ENCODE measurements at places on chromosomes 2 and 18. TPM values are rescaled to one million over a fixed set of nuclear protein-coding genes. Genes with fewer than 3 reads are reported as not detected.

GRCh38 chr2:191478799-191479679 lies 198.9 kb upstream of the NABP1 start:
- H3K4me1 ChIP-seq: no peaks in the 10 kb centered on the region
- no peaks in the 10 kb centered on the region for H3K36me3 ChIP-seq
- no peaks in the 10 kb centered on the region for H3K27me3 ChIP-seq
- H3K27ac ChIP-seq: no peak overlapping the region
- H3K4me3 ChIP-seq: no peak overlapping the region
- no peak for DNase-seq

DNA sequence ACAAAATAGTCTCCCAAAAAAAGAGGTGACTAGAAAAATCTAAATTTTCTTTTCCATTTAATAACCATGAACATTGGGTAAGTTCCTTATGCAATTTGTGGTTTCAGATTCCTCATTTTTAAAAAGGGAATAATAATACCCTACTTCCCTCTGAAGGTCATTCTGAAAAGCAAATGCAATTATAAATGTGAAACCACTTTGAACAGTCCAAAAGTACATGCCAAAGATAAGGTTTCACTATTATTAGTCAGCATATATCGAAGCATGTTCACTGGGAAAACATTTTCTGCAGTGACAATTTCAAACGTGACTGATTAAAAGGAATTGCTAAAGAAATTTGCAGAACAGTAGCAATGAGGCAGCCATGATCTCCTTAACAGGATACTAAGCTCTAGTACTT lies 100.1 kb upstream of the RNF152 start:
- H3K36me3 ChIP-seq: no peaks in the 10 kb centered on the region
- DNase-seq: no peak
- no peak overlapping the region for H3K27ac ChIP-seq
- H3K4me3 ChIP-seq: no peak overlapping the region
- H3K27me3 ChIP-seq: no peaks in the 10 kb centered on the region
- H3K4me1 ChIP-seq: peaks cover 10% of the 10 kb centered on the region

The OR6B3 gene
- not detected for total RNA-seq

The HOXD11 gene
- not detected for total RNA-seq

DNA sequence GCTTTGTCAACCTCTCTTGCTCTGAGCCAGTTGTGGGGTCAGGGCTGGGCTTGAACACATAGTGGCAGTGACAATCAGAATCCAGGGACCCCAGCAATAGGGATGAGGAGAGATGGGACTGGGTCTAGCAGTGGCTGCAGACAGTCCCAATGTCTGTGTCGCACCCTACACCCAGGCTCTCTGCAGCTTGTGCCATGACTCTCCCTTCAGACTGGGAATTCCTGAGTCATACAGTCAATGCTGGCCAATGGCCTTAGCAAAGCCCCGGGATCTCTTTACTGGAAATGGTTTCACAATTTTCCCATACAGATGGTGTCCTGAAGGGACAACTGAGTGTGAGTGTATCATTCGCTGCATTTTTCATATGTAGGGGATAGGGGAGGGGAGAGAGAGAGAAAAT lies 74.2 kb upstream of the CELF4 start:
- H3K4me1 ChIP-seq: no peaks in the 10 kb centered on the region
- no peaks in the 10 kb centered on the region for H3K36me3 ChIP-seq
- DNase-seq: no peak

DNA sequence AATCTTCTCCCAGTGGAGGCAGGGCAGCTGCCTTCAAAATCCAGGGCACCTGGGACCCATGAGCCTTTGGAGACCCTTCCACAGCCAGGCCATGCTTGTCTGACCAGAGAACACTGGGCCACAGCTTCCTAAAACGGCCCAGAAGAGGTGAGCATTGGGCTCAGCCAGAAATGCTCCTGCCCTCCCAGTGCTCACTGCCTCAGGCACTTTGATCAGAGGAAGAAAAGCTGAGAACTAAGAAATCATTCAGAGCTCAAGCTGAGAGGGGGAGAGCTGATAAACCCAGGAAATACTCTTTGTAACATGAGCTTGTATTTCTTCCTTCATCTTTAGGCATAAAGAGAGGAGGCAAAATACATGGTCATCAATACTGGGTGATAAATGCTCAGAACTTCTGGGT lies 365.5 kb upstream of the KLHL29 start:
- no peak for DNase-seq
- no peaks in the 10 kb centered on the region for H3K4me1 ChIP-seq
- no peak overlapping the region for H3K4me3 ChIP-seq
- no peak overlapping the region for H3K27ac ChIP-seq

The MATN3 gene
- total RNA-seq: 1.6 TPM

DNA sequence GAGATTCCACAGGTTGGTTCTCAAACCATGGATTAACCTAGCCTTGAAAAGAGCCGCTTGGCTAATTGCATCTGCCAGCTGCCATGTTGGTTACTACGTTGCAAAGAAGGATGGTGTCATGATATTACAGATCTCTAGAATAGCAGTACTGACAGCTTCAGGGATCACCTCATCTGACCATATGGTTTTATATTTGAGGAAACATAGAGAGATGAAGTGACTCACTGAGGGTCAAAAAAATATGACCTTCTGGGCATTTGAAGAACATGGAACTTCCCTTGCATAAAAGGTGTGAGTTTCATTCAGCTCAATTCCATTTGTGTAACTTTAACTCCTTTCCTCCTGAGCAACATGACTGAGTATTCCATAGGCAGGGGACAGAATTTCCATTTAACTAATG lies 242.3 kb downstream of the SETBP1 start:
- DNase-seq: no peak
- no peaks in the 10 kb centered on the region for H3K27me3 ChIP-seq

DNA sequence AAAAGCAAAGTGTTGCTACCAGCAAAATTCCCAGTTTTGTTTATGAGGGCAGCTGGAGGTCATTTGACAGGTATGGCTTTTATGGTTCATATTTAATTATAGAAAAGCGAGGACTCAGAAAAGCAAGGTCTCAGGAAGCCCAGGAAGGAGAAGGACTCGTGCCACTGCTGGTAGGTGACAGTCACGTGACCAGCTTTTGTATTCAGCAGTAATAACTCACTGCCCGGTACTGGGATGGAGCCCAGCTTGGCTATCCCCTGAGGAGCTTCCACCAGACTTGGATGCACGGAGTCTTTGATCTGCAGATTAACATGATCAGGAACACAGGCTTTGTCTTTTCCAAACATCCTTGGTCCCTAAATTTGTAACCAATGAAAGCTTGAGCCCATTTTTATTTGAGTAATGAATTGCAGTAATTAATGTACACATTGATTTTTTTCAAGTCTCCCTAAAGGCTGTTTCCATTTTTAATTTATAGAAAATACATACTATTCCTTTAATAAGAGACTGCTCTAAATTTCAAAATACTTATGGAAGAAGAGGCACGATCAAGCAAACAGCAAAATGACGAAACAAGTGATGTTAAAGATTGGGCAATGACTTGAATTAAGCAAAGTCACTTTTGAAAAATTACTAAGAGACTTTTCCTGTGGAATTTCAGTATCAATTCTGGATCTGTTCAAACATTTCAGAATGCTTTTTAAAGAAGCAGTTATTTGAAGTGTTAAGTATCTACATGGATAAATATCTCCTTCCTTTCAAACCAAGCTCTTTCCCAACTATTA lies 251.7 kb upstream of the HNRNPA3 start:
- no peak overlapping the region for H3K4me3 ChIP-seq
- H3K27ac ChIP-seq: no peak overlapping the region
- peaks cover 2% of the 10 kb centered on the region for H3K27me3 ChIP-seq
- H3K4me1 ChIP-seq: no peaks in the 10 kb centered on the region
- no peak for DNase-seq

GRCh38 chr2:29114586-29114945 lies 649 bp upstream of the CLIP4 start:
- DNase-seq: no peak
- H3K4me3 ChIP-seq: no peak overlapping the region

DNA sequence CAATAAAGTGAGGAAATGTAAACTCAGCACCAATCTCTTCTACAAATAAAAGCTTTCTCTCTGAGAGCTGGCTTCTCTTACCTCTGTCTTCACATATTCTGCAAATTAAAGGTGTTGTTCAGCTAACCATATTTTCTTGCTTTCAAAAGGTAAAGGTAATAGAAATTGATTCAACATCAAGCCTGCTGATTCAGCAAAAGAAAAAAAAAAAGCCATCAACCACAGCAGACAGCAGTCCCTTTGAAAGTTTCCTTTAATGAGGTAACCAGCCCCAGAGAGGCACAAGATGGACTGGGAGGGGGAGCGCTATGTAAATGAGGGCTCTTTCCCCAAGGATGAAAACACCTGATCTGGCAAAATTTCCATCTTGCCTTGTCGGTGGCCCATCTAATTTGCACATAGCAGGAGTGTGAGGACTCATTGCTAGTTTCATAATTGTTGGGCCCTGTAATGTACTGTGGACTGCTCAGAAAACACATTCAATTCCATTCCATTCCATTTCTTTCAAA lies 154.9 kb upstream of the SOX11 start:
- no peaks in the 10 kb centered on the region for H3K36me3 ChIP-seq
- no peaks in the 10 kb centered on the region for H3K27me3 ChIP-seq
- H3K4me1 ChIP-seq: no peaks in the 10 kb centered on the region
- no peak overlapping the region for H3K27ac ChIP-seq
- DNase-seq: no peak

DNA sequence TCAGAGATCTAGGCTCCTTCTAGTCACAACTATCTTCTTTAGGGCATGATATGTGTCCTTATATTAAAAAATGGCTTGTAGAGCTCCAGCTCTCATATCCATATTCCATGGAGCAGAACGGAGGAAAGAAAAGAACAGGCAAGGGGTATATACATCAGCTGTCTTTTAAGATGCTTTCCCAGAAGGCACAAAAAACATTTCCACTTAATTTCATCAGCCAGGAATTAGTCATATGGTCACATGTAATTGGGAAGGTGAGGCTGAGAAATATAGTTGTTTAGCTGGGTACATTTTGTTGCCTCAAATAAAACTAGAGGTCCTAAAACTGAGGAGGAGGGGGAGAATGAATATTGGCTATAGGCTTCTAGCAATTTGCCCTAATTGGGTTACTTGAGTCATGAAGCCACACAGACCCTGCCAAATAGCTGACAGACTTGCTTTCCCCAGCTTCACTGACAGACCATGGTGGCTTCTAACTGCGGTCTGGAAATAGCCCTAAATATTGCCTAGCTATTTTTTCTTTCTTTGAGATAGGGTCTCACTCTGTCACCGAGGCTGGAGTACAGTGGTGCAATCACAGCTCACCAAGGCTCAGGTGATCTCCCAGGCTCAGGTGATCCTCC lies 20.0 kb downstream of the MAIP1 start:
- DNase-seq: no peak
- no peaks in the 10 kb centered on the region for H3K27me3 ChIP-seq

The MALL gene
- 32.8 TPM for total RNA-seq

- H3K27me3 ChIP-seq: no peaks in the 10 kb centered on the region
- no peaks in the 10 kb centered on the region for H3K4me1 ChIP-seq
- H3K36me3 ChIP-seq: no peaks in the 10 kb centered on the region
- DNase-seq: no peak
- H3K27ac ChIP-seq: no peak overlapping the region
- no peak overlapping the region for H3K4me3 ChIP-seq
These were observed 11.5 kb downstream of the POLR1A start for GRCh38 chr2:86094229-86094628.

DNA sequence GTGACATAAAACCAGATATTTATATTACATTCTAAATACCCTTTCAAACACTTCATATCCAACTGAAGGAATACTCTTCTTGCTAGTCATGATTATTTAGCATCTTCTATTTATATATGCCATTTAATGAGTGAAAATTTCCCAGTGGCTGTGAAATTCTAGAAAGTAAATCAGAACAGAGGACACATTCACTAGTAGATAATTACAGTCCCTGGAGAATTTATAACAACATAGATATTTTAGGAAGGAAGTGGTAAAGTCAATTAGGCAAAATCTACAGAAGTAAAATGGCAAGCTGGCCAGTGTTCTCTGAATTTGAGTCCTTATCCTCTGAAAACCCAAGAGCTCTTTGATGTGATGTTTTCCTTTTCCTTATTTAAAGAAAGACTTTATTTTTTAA lies 121.8 kb downstream of the PMAIP1 start:
- H3K36me3 ChIP-seq: no peaks in the 10 kb centered on the region
- no peak overlapping the region for H3K27ac ChIP-seq
- no peak overlapping the region for H3K4me3 ChIP-seq
- no peaks in the 10 kb centered on the region for H3K27me3 ChIP-seq
- DNase-seq: no peak
- no peaks in the 10 kb centered on the region for H3K4me1 ChIP-seq

DNA sequence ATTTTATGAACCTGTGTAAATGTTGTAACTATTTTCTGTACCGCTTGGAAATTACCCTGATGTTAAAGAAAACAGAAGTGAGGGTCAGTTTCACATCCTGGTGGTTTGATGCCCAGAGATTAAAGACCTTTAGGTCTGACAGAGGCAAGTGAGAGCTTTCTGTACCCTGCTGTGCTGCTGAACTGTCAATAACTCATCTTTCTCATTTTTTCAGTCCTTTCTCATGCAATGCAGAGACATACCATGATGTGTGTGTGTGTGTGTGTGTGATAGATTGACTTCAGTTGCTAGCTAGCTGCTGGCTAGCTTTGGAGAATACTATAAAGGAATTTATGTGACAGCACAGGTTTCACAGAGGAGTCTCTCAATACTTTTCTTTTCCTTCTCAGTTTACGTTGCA lies 2025.6 kb upstream of the LRRTM1 start:
- no peak overlapping the region for H3K4me3 ChIP-seq
- no peaks in the 10 kb centered on the region for H3K4me1 ChIP-seq
- no peaks in the 10 kb centered on the region for H3K36me3 ChIP-seq
- no peak for DNase-seq
